Articular chondrocyte of knee joint (primary cell): ENCODE measurements at places on chromosomes 11 and 22. TPM values are rescaled to one million over a fixed set of nuclear protein-coding genes. Genes with fewer than 3 reads are reported as not detected.

DCHS1 gene
- 13.7 and 17.4 TPM in 2 replicates for total RNA-seq

SLC16A8 gene
- under 0.01 and 0.26 TPM in 2 replicates for total RNA-seq

GPHA2 gene
- not detected in 2 replicates for total RNA-seq

BACE1 gene
- total RNA-seq, result 48.4 and 52.9 TPM in 2 replicates

AAMDC gene
- 18.2 and 20.0 TPM in 2 replicates for total RNA-seq

POU2AF1 gene
- not detected in 2 replicates for total RNA-seq

RASGRP2 gene
- 0.13 TPM in 1 of 2 replicates, not detected in the other for total RNA-seq

C11orf42 gene
- total RNA-seq, result not detected in 2 replicates

FAM111B gene
- 3.8 and 10.6 TPM in 2 replicates for total RNA-seq

CALCB gene
- total RNA-seq, result not detected in 2 replicates

ANO9 gene
- not detected in 2 replicates for total RNA-seq

MAP6 gene
- 2.6 and 5.0 TPM in 2 replicates for total RNA-seq

DNAJB7 gene
- total RNA-seq, result 0.11 TPM in 1 of 2 replicates, not detected in the other

SYNGR1 gene
- 4.8 and 11.0 TPM in 2 replicates for total RNA-seq

CYB5R2 gene
- 29.0 and 30.1 TPM in 2 replicates for total RNA-seq

KRTAP5-10 gene
- not detected in 2 replicates for total RNA-seq

SMARCB1 gene
- 44.3 and 48.2 TPM in 2 replicates for total RNA-seq
